ENCODE measurements at places on chromosomes 2 and 18.

DNA sequence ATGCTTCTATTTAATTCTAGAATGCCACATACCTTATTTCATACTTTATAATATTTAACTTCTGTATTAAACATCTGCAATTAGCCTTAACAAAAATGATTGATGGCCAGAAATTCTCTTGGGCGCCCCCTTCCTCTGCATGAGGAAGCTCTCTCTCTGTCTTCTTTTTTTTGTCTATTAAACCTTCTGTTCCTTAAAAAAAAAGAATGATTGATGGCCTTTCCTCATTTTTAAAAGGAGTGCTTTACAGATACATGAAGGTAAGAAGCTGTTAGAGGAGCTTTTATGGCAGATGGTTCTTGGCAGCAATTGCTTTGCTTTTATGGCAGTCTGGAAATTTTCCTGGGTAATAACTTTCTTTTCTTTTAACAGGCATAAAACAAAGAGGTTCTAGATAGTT, 526.9 kb downstream of the SLC4A3 start:
- DNase-seq: no peak

- no peak for DNase-seq
These were observed 48.0 kb downstream of the BCL2L11 start for GRCh38 chr2:111168528-111169239.

- no peak for DNase-seq
These were observed 710.0 kb downstream of the LRRTM4 start for GRCh38 chr2:76812156-76812555.

DNA sequence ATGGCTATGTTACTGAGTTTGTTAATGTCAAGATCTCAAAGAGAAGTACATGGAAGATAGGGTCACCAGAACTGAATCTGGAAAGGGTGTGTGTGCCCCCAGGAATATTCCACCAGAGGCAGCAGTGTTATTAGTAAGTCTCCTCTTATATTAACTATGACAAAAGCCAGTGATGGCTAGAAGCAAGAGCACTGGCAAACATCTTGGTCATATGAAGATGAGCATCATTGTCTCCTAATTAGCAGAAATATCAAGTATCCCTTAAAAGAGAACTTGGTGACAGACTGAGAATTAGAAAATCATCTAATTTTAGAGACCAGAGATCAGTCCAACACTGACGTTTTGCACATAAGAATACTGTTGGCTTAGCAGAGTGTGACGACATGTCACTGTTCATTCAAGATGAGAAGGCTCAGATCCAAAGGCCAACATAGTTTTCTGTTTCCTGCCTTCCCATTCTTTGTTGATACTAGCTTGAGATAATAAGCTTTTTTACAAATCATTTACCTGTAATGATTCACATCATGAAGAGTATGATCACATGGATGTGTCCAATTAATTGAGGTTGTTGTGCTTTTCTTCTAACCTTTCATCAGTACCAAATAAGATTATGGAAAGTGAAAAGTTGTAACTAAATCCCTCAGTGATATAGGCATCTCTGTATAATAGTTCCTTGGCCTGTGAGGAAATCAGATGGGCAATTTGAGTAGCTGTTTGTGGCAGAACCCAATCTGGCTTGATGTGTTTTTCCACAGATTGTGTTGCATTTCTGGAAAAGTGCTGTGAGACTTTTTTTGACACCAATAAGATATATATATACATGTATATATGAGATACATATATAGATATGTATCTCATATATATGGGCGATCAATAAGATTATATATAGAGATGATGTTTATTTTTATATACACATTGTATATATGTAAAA, 44.5 kb downstream of the MAPRE2 start:
- no peak for DNase-seq

DNA sequence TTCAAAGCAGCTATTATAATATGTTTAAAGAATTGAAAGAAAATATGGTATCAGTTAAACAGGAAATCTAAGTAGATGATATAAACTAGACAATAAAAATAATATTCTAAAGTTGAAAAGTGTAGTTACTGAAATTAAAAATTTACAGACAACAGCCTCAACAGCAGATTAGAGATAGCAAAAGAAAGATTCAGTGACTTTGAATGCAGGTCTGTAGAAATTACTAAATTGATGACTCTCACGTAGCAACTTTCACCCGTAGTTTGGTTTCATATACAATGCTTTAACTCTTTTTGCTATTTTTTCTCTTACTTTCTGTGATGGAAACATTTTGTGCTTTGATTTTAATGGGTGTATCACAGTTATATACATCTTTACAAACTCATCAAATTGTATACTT, 44.8 kb downstream of the SPAST start:
- DNase-seq: no peak

DNA sequence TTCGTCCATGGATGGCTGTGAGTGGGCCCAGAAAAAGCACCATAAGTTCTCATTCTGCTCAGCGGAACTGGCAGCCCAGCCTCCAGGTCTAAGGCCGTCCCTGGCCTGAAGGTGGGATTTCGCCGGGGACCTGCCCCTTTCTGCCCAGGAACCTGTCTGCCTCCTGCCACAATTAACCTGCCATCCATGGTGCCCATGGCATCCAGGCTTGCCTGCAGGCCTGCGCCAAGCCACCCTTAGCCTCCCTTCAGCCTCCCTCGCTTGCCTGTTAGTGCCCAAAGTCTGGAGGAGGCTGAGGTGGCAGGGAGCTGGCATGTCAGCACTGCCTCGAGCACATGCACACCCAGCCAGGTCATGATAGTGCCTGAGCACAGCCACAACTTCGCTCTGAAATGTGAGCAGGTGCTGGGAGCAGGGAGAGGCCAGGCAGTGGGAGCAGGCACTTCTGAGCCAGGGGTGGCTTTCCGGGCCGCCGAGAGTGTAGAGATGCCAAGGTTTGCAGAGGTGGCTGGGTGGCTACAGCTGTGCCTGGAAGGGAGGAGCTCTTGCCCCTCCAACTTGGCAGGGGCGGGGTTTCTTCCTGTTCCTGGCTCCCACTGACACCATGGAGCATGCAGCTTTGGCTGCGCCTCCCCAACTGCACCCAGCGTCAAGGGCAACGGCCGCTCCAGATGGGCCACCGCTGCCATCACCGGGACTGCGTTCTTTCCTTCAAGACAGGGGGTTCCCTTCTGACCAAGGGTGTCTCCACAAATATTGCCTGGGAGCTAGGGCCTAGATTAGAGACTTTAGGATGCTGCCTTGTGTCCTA, 648.9 kb upstream of the VRK2 start:
- DNase-seq: no peak

- DNase-seq: no peak
These were observed 172.9 kb downstream of the EPHA4 start for GRCh38 chr2:221399183-221399582.

DNA sequence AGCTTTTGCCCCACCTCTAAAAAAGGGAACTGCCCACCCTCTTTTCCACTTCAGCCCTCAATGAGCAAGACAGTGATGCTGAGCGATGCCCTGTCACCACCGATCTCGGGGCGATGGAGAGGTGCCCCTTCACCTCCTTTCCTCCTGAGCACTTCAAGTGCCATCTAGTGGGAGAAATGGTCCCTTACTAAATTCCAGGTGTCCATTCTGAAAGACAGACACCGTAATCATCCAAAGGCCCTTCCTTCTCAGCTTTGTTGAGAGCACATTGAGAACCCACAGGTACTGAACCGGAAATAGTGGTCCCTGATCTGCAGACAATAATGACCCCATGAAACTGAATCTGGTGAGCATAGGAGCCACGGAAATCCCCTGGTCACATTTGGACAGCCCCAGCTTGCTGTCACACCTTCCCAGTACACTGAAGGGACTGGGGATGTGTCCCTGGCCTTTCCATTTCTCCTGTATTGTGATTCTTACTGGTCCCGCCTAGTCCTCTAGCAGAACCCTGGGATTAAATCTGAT, 38.5 kb downstream of the KCTD18 start:
- DNase-seq: no peak

- DNase-seq: no peak
These were observed 66.1 kb upstream of the LYPD1 start for GRCh38 chr2:132736059-132736458.

- DNase-seq: no peak
These were observed 1.3 kb downstream of the SPIRE1 start for GRCh38 chr18:12656605-12656937.

GRCh38 chr2:20916604-20917286, 93.8 kb upstream of the LDAH start:
- DNase-seq: no peak

GRCh38 chr2:75506101-75506697, 54.5 kb downstream of the EVA1A start:
- DNase-seq: no peak

GRCh38 chr2:165197346-165197745, 6.5 kb downstream of the SCN3A start:
- DNase-seq: no peak

DNA sequence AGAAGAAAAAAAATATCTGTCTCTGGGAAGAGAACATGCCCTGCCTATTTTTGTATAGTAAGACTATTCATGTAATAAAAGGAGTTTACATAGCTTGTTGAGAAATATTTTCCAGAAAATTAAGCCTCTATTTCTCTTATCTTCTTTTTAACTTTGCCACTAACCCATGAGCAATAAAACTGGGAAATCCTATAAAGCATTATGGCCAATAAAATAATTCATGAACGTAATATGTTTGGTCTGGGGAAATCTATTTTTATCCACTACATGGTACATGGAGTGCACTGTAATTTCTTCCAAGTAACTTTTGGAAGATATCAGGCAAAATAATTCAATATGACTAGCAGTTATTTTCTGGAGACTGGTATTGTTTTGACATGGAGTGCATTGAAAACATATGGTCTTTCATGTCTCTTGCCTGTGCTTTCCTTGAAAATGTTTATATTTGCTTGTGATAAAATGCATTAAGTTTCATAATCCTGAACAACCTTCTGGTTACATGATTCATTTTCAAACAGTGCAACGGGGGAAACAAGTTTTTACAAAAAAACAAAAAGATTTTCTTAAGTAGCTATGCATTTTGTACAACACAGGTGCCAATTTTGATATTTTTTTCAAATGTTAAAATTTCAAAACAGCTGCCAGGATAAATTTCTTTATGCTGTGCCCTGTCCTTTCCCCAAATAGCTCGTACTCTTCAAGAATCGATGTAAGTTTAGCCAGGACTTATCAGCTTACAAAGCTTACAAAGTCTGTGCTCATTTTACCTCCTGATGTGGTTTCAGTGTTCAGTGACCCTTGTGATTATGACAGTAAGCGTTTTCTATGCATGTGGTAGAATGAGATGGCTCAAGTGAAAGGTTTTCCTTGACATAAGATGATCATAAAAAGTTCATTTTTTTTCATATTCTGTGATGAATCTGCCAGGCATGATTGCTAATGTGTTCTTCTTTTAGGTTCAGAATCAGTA, 194.5 kb downstream of the UBE2E3 start:
- DNase-seq: peak; percentile 11

All from BJ (cell line).